Stimulated activated naive CD4-positive, alpha-beta T cell (primary cell): ENCODE measurements at places on chromosomes 6 and 20.

- no peak for DNase-seq
These were observed 25.4 kb upstream of the KCNB1 start for GRCh38 chr20:49507741-49508434.

DNA sequence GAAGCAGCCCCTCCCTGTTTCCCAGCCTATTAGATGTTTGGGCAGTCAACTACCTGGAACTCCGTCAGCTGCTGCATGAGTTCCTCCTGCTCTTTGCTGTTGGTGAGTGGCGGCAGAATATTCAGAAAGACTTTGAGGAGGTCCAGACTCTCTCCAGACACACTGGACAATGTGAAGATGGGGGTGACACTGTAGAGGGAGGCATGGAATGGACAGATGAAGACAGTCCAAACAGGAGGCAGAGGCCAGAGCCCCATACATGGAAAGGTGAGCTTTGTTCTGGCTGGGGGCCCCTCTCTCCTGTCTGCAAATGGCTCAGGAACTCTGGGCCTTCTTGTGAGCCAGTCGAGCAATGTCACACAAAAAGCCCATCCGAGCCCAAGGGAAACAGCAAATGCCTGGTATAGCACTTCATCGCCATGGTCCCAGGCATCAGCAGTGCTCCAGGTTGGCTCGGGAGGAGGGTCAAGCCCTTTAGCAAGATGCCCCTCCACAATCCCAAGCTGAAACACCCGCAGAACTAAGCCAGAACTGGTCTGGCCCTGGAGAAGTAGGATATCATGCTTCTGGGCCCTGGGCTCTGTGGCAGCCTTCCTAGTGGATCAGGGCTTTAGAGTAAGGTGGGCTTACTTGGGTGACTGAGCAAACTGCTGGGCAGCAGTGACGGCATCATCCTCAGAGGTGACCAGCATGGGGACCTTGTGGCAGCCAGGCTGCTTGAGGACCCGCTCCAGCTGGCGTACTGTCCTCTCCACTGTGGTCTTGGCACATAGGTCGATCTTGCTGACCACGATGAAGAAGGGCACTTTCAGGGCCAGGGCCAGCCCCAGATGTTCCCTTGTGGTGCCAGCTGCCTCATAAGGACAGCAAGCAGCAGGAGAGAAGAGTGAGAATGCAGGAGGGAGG lies 4.9 kb downstream of the GTPBP2 start:
- no peak for DNase-seq

- no peak for DNase-seq
These were observed 352.8 kb upstream of the SYNCRIP start for GRCh38 chr6:85995339-85996033.

DNA sequence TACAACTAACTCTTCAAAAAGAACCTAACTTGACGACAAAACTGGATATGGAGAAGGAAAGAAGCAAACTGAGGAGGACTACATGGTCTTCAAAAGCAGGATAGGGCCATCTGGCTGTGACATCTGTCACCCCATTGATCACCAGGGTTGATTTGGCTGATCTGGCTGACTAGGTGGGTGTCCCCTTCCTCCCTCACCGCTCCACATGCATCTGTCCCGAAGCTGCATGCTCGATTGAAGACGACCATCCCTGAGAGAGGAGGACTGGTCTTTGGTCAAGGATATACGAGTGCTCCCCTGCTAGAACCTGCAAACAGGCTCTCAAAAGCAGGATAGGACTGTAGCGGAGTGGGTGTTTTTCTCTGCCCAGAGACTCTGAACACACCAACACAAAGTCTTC lies 21.7 kb downstream of the CPNE1 start:
- no peak for DNase-seq
